ENCODE measurements at places on chromosomes 13 and 19.

DNA sequence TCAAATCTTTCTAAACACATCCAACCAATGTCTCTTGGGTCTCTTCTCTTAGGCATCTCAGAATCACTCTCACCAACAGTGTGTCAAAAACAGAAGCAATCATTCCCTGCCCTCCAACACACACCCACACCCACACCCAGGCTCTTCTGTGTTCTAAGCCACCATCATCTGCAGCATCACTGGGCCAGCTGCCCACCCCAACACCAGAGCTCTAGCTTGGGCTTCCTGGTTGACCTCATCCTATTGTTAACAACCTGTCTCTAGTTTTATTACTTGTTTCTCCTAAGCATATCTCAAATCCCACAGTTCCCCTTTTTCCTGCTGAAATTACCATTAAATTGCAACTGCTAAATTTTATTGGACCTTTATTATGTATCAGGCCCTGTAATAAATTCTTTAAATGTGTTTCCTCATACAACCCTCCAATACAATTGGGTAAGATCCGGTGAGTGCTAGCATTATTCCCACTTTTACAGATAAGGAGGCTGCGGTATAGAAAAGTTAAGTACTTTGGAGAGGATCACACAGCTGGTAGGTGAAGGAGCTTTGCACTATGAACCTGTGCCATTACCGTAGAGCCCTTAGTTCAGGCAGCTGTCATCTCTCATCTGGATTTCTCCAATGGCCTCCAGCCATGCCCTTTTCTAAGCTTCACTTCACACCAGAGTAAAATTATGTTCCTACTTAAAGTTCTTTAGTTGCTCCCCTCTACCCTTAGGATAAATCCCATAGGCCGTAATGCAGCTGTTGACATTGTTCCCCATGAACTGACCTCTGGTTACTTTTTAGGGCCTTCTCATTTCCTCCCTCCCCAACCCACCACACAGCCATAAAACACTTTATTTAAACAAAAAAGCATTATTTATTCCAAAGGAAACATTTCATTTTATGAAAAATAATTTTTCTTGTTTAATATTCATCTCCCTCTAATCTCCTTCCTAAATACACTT, 227.7 kb downstream of the B3GLCT start:
- no peak for DNase-seq

DNA sequence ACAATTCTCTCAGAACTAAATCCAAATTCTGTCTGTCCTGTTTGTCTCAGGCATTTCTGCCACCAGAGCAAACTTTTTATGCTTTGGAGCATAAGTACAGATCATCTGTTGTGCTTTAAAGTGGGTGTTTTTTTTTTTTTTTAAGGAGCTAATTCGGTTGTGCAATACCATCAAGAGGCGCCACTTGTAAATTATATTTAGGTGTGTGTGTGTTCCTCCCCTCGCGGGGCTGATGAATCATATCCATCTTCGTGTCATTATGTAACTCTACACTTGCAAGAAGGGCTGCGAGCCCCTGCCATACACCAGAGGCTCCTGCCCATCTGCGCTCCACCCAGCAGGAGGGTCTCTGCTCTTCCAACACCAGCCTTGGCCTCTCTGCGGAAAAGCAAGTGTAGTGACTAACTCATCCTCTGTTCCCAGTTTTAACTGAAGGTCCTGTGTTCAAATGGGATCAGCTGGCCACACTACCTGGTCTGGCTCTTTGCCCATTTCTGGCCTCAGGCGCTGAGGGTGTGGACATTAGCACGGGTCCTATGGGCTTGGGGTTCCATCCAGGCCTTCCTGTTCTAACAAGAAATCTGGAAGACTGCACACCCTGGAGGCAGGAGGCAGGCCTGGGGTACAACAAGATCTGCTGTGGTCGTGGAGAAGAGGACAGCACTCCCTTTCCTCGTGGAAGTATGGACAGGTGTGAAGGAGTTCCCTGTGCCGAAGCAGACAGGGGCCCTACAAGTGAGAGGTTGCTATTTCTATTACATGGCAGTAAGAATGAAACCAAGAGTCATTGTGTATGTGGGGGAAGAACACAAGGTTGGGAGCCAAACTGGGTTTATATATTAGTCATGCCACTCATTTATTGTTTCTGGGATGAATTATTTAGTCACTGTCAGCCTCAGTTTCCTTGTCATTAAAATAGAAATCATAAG, 96.1 kb upstream of the MBNL2 start:
- peak; percentile 64 for DNase-seq

- peak; percentile 34 for DNase-seq
Observed at GRCh38 chr13:60164234-60164889, 634 bp upstream of the DIAPH3 start.

DNA sequence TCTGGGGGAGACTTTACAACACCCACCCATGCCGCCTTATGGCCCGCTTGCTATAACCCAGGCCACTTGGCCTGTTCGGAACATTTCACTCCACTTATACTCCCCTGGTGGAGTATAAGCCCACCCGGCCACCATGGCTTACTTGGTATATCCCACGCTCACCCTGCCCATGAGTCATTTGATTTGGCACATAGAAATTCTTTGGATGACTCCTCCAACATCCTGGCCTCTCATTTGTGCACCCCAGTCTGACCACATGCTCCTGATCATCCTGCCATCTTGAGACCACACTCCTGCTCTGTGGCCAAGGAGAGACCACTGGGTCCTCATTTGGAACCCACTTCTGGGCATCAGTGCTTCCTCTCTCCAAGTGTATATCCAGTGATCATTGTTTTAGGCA, 5.2 kb downstream of the SPACA6 start:
- no peak for DNase-seq

- peak; percentile 10 for DNase-seq
Observed at GRCh38 chr13:109834973-109835720, 48.8 kb upstream of the IRS2 start.

Measured in choroid plexus epithelial cell (primary cell).